SHP77 (cell line): ENCODE measurements at places on chromosomes 2 and 18.

DNA sequence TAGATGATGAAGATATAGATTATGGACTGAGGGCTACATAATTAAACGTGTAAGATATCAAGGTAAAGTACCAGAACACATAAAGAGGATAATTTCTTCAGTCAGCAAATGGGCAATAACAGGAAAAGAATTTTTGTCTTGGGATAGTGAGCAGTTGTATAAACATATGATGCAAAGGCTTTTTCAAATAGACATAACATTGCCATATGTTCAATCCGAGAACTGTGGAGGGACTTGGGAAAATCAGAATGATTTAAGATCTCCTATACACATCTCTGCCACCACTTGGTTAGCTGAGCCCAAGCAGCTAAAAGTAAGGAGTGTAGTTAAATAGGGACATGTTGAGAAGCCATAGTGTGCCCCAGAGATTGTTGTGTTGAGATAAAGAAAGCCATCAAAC is 287.6 kb upstream of the ZNF521 start:
- DNase-seq = no peak

GRCh38 chr18:78582898-78583738 is 396.5 kb upstream of the SALL3 start:
- DNase-seq = no peak

DNA sequence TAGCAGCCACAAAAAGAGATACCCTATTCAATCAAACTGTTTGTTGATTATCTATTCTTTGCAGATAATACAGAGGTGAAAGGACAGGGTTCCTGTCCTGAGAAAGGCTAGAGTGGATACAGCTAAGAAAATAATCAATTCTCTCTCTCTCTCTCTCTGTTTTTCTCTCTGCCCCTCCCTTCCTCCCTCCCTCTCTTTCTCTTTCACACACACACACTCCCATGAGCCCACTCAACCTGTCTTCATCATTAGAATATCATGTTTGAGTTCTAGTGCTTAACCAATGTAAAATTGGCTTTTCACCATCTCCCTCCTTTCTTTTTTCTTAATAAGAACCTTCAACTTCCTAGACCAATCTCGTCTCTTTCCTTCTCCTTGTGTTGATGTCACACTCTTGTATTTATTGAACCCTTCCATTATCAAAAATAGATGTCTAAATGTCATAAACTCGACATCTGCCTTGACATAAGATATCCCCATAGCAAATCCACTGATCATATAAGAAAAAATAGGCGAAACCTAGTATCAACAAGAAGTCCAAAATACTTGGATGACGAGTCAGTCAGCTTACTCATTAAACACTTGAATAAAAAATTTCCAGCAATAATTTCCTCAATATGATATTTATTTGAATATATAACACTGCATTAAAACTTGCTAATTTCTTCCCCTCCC is 42.8 kb upstream of the CYTIP start:
- no peak for DNase-seq

- peak; percentile 16 for DNase-seq
Observed at GRCh38 chr2:20593072-20594034, 57.5 kb downstream of the HS1BP3 start.

DNA sequence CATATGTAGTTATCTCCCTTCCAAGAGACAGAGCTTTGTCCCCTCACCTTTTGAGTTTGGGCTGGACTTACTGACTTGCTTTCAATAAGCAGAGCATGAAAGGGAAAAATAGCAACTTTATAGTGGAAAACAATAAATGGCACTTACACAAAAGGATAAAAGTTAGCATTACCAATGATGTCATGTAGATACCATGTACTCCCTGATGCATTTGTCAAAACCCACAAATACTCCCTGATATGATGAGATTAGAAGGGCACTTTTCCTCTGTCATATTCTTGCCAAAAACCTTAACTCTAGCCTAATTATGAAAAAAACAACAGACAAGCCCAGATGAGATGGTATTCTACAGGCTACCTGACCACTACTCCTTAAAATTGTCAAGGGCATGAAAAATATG is 16.0 kb downstream of the HIBCH start:
- DNase-seq = no peak

DNA sequence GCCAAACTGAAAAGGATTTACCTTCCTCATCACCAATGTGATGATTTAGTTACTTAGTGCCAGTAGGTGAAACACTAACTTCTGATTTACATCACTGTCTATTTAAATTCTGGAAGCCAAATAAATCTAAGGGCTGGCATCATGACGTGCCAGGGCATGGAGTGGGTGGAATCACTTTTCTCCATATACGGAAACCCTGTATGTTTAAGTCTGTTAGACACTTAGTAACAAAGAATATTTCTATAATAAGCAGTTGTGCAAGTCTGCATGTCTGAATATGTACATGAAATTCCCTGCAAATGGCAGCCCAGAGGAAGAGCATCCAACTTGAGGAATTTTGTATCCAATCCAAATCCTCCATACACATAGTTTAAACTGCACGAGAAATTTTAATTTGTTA is 243.1 kb upstream of the SMAD7 start:
- DNase-seq = no peak

GRCh38 chr2:148596018-148596417 is 48.5 kb upstream of the EPC2 start:
- no peak for DNase-seq

DNA sequence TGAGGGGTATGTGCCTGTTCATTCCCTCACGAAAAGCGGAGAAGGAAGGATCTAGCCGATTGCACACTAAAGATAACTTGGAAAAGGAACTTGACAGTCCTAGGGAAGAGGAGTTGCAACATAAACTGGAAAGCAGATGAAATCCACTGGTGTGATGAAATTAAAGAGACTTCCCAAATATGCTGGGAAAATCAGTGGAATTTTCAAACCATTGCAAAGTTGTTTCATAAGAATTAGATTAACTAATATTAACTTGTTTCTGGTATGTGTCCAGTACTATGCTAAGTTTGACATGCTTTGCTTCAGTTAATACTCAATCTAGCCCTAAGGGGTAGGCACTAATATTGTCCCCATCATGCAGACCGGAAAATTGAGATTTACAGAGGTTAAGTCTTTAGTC is 222.7 kb downstream of the IKZF2 start:
- no peak for DNase-seq

DNA sequence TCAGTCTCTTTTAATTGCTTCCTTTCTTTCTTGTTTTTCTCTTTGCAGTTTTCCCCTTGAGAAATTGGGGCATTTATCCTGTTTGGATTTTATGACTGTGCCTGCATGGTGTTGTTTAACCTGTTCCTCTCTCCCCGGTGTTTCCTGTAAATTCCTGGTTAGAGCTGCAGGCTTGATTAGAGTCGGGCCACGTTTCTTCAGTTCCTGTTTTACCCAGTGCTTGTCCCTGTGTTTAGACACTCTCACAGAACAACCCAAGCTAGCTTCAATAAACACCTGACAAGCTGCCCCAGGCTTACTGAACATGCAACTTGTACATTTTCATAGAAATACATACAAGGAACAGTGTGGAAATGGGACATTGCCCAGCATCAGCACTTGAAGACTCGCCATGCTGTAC is 53.9 kb downstream of the NGEF start:
- DNase-seq = no peak

- no peak for DNase-seq
Observed at GRCh38 chr2:171173087-171173486, 12.4 kb upstream of the TLK1 start.

DNA sequence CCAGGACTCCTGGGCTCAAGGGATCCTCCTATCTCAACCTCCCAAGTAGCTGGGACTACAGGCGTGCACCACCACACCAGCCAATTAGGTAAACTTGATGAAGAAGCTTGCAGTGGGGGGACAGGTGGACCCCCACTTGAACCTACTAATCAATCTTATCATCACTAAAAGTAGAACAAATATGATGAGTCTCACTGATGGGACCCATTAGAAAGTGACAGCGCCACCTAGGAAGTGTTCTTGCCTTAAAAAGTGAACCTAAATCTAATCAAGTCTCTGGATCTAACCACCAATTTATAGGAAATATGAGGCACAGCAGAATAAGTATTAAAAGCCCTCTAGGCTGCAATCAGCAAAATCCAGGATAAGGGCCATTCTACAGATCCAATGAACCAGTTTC is 79.2 kb downstream of the BIN1 start:
- no peak for DNase-seq

DNA sequence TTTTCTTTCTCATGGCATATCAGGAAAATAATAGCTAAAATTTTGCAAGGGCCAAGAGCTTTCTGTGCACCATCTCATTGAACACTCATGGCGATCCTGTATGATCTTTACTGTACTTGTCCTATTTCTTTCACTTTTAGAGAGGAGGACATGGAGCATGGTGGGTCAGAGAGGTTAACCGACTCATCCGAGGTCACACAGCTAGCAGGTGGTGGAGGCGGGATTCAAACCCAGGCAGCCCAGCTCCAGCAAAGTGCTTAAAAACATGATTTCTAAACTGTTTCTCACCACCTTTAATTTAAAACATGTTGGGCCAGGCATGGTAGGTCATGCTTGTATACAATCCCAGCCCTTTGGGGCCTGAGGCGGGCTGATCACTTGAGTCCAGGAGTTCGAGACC is 6.4 kb downstream of the NGEF start:
- DNase-seq = no peak

DNA sequence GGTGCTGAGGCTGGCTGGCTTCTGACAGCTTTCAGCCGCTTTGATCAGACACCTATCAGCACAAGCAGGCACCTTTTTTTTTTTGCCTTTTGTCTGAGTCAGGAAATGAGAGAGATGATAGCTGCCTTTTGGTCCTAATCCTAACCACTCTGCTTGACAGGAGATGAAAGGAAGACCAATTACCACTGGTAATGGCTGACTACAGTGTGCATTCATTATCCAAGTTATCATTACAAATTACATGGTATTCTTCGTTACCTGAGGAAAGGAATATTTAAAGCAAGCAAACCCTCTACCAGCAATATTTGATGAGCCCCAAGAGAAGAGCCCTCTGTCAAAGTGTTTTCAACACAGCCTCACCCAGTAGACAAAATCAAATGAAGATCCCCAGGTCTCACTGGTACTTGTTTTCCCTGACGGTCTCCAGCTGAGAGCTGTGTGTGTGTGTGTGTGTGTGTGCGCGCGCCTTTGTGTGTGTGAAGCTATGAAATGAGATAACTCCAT is 925.7 kb downstream of the DCDC2C start:
- DNase-seq = no peak

DNA sequence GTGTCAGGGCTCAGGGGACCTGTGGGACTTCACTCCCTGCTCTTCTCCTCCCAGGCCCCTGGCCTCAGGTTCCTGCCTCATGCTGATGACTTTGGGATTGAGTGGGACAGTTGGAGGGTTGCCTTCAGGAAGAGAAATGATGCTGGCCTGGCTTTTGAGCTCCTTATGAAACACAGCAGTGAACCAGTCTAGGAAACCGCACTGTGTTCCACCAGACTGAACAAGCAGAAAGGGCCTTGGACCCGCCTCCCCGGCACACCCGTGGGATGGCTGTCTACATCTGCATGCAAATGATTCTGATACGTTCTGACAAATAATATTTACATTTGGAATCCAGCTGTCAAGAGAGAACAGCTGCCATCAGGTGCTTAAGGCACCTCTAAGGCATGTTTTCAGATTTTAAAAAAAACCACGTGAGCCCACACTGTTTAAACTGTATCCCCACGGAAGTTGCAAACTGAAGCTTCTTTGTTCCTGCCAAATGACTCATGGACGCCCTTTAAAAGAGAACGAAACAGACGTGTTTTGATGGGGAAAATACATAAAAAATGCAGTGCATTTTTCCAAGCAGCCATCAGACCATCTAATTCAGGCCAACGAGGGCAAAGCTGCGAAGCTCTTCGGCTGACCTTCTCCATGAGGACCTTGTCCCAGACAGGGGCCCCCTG is 27.6 kb upstream of the ASAP2 start:
- DNase-seq = peak; percentile 88

GRCh38 chr2:97845818-97846217 is 132.4 kb downstream of the ZAP70 start:
- DNase-seq = no peak

DNA sequence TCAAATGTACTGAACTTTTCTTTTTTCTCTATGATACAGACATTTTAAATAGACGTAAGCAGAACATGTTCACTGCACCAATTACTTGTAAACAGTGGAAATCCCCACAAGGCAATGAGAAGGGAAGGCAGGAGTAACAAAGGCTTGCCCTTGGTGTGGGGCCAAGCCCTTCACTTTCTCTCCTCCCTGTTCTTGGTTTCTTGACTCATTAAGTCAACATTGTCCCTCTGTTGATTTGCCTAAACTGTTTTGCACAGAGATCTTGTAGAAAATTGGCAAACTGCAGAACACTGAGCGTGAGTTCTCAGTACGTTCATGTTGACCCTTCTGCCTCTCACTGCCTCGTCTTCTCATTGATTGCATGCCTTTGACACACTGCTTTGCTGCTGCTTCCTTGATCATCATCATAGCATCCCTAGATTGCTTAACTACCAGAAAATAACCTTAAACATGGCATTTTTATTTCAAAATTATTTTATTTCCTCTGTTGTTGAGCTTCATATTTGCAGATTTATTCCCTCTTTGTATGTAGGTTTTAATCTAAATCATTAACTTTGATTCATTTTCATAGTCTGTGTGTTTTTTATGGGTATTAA is 257.7 kb downstream of the PTGR3 start:
- DNase-seq = peak; percentile 32

GRCh38 chr18:66599190-66599589 is 4.7 kb downstream of the CDH19 start:
- DNase-seq = peak; percentile 8

- DNase-seq = peak; percentile 79
Observed at GRCh38 chr2:5690718-5691220, 1.4 kb upstream of the SOX11 start.

DNA sequence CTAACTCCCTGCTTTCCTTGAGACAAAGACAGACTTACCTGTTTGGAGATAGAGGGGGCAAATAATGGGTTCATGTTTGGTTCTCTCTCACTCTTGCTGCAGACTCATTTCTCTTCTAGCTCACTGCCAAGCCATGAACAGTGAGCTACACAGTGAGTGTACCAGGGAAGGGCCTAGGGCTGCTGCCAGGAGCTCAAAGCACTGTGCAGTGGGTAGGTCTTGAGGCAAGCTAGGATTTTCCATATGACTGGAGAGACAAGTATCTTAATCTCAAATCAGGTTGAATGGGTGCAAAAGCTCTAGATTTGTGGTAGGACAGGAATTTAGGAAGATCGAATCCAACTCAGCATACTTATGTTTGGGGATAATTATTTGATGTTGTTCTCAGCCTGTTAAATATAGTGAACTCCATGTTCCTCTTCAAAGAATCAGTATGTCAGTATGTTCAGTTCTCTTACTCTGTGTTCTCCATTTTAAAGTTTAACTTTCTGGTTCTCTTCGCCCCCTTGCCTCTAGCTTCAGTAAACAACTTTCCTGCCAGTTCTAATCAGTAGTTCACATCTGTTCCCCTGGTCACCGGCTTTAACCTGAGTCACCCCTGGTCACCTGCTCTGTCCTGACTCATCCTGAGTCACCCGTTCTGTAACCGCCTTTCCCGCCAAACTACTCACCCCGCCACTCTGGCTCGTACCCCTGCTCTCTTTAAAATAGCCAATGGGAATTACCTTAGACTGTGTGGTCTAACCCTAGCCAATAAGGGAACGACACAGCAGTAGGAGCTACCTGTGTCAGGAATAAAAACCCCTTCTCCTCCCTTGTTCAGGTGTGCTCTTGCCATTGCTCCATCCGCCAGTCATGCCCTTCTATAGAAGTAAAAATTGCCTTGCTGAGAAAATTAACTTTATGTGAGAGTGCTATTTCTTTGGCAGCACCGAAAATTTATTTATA is 21.9 kb downstream of the SLC25A52 start:
- DNase-seq = no peak
